ENCODE measurements at places on chromosomes 13 and 19.
A peak's percentile ranks its signal among the peaks of the same experiment; 100 is the strongest.

DNA sequence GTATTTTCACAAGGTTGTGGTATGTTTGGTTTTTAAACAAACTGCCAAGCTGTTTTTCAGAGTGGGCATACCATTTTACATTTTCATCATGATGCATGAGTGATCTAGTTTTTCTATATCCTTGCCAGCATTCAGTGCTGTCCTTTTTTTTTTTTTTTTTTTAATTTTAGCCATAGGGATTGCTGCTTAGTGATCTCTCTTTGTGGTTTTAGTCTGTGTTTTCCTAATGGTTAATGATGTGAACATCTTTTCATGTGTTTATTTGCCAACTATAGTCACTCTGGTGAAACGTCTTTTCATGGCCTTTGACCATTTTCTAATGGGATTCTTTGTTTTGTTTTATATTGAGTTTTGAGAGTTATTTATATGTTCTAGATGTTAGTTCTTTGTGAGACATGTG, 59.7 kb downstream of the SHISA2 start:
- DNase-seq: no peak

- no peak for DNase-seq
Observed at GRCh38 chr13:35343417-35343816, 133.1 kb downstream of the MAB21L1 start.

GRCh38 chr19:29677001-29677817, 11.9 kb downstream of the PLEKHF1 start:
- no peak for DNase-seq

DNA sequence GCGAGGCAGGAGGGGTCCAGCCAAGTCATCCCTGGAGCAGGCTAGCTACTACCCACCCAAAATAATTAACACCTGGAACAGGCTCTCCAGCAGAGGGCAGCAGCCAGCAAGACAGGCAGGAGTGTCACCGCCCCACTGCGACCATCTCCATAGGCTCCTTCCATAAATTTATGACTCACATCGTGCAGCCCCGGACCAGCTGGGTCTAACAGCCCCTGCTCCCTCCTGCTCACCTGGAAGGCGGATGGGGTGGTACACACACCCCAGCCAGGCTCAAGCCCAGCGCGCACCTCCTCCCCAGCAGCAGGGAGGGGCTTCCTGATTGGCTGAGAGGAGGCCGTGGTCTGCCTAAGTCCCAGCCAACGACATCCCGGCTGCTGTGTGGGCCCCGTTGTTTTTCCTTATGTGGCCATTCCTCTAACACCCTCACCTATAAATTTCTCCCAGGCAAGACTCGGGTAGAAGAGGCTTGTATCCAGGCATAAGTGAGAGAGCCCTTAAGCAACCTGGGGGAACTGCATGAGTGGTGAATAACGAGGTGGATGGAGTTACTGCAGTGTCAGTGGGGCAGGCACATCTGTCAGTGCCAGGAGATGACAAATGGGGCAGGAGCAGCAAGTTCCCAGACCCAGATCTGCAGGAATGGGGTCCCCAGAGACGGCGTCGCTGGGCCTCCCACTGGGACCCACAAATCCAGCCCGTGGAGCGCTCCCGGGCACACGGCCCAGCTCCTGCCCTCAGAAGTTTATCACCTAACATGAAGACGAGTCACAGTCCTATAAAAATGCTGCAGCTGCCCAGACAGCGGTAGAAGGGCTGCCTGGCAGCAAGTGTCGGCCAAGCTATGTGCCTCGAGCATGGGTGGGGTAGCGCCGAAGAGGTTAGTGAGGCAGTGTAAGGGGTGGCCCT, 43.1 kb downstream of the CEBPG start:
- peak; percentile 51 for DNase-seq

GRCh38 chr19:6429419-6430221, 3.9 kb downstream of the SLC25A41 start:
- no peak for DNase-seq

- no peak for DNase-seq
Observed at GRCh38 chr19:19582471-19582870, 36.0 kb downstream of the PBX4 start.

DNA sequence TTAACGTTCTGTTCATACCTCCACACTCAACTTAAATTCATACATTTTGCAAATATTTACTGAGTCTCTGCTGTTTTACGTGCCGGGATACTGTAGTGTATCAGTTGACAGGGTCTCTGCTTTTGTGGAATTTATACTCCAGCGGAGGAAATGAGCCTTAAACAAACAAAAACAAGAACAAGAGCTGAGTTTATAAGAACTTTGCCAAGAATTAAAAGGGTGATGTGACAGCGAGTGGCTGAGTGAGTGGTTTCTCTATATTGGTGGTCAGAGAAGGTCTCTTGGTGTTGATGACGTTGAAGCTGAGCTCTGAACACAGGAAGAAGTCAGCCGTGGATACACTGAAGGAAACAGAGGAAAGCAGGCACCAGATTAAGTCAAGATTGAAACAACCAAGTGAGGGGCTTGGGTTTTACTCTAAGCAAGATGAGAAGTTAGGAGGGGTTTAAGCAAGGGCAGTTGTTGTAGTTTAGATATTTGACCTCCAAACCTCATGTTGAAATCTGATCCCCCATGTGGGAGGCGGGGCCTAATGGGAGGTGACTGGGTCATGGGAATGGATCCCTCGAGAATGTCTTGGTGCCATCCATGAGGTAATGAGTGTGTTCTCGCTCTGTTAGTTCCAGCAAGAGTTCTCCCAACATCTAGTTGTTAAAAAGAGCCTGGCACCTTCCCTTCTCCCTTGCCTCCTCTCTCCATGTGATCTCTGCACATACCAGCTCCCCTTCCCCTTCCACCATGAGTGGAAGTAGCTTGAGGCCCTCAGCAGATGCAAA, 248.3 kb downstream of the DCLK1 start:
- DNase-seq: no peak

GRCh38 chr19:18349524-18350128, 9.2 kb downstream of the PGPEP1 start:
- DNase-seq: peak; percentile 53

- no peak for DNase-seq
Observed at GRCh38 chr13:29892151-29892550, 41.7 kb upstream of the UBL3 start.

DNA sequence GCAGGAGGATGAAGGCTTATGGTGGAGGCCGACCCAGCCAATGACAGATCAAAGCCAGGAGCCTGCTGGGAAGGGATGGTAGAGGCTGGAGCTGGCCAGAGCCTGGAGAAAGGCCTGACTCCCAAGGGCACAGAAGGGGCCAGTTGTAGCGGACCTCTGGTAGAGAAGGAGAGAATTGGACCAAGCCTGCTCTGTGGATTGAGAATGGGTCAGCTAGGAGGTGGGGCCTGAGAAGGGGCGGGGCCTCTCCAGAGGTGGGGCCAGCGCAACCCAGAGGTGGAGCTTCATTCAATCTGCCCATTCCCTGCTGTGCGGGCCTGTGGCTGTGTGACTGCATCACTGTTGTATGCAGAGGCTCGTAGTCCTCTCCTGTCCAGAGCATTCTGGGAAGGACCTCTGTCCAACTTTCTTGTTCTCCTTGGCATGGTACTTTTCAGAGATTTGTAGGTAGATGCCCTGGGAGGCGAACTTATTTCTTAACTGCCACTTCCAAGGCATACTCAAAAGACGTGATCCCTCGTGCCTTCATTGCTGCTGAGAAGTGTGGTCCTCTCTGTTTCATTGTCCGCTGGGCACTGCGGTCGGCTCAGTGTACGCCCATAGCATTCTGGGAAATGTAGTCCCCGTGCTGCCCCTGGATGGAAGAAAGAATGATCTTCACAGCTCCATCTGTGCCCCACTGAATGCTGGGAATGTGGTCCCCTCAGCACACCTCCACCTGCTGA, 6.7 kb downstream of the GRIN2D start:
- DNase-seq: peak; percentile 40

DNA sequence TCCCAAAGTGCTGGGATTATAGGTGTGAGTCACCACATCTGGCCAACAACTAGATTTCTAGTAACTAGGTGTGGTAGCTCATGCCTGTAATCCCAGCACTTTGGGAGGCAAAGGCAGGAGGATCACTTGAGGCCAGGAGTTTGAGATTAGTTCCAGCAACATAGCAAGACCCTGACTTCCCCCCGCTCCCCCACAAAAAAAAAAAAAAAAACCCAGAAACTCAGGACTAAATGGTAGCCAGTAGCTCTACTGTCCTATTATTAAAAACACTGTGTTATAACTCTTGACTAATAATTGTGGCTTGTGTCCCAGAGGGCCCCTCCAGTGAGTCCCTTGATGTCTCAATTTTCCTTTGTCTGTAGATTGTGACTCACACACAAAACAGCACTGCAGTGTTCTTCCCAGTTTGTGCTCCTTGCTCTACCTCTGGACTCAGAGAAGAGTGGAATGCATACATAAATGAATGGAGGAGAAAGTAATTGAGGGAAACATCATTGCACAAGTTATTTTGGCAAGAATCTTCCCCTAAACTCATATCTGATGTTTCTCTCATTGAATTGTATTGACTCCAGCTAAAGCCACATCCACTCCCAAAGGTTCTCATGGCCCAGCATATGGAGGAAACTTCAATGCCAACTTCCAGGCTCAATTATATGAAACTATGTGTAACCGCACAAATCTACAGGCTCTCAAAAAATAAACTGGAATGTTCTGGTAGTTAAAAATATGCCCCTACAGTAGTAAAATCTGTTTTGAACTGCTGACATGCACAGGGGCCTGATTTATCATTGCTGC, 8.8 kb downstream of the TPT1 start:
- DNase-seq: no peak

GRCh38 chr19:55699221-55699620, 24.2 kb downstream of the EPN1 start:
- DNase-seq: no peak

GRCh38 chr19:8663920-8664670, 33.7 kb downstream of the NFILZ start:
- DNase-seq: no peak
